Tibial nerve (tissue), 4 donors: ENCODE measurements at places on chromosomes 7 and 10.
A peak's percentile ranks its signal among the peaks of the same experiment; 100 is the strongest.

- DNase-seq = no peak
Measured at GRCh38 chr10:80492848-80493521, 38.9 kb downstream of the TSPAN14 start.

DNA sequence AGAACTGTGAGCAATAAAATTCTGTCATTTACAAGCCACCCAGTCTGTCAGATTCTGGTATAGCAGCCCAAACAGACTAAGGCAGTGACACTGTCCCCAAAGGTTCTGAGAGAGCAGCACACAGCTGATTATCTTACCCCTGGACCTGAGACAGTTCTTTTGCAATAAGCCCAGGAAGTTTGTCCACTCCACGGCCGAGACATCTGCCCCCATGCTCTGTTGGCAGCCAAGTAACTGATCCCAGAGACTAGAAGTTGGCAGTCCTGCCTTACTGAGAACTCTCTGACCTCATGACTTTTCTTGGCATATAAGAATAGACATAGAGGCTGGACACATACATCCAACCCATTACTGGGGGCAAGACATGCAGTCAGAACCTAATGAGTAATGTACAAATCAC, 243.0 kb upstream of the GRB10 start:
- no peak for DNase-seq

GRCh38 chr10:65911151-65911835, 1014.5 kb upstream of the LRRTM3 start:
- DNase-seq = no peak

DNA sequence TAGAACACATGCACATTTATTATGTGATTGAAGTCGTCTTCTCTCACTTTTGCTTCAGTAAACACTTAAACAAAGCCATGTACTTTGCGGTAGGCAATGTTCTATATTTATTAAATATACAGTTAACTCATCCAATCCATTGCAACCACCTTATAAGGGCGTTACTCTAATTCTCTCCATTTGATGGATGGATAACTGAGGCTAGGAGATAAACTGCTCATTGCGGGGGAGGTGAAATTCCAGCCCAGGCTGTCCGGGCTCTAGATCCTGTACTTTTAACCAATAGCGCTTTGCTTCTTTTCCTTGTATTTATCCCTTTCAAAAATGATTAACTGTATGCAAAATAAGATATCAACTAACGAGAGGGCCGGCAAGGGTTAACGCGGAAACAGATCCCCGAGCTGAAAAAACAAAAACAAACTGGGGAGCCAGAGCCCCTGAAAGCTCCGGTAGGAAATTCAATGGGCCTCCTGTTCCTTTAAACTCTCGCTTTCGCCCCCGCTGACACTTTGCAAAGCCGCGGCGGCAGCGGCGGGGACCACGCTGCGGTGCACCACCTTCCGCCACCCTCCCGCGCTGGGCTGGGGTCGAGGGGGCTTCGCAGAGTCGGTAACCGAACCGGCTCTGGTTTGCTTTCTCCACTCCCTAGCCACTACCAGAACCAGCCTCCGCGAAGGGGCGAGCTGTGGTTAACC, 1.0 kb upstream of the PLXDC2 start:
- no peak for DNase-seq

DNA sequence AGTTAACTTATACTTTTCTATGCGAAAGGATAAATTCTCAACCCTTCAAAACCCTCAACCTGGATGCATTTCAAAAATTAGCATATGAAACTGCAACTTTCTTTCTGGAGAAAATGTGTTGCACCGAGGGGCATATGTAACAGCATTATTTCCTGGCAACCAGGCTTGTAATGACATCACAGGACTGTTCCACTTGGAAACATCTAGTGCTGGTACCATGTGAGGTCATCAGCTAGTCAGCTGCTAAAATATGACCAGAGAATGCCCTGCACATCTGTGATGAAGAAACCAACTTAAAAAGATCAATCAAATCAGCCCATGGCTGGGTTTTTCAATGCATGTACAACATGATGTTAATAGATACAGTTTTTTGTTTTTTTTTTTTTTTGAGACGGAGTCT, 40.0 kb downstream of the FGFR2 start:
- DNase-seq = no peak

GRCh38 chr7:50595491-50596102, 30.4 kb upstream of the DDC start:
- peak; percentile 19 for DNase-seq

DNA sequence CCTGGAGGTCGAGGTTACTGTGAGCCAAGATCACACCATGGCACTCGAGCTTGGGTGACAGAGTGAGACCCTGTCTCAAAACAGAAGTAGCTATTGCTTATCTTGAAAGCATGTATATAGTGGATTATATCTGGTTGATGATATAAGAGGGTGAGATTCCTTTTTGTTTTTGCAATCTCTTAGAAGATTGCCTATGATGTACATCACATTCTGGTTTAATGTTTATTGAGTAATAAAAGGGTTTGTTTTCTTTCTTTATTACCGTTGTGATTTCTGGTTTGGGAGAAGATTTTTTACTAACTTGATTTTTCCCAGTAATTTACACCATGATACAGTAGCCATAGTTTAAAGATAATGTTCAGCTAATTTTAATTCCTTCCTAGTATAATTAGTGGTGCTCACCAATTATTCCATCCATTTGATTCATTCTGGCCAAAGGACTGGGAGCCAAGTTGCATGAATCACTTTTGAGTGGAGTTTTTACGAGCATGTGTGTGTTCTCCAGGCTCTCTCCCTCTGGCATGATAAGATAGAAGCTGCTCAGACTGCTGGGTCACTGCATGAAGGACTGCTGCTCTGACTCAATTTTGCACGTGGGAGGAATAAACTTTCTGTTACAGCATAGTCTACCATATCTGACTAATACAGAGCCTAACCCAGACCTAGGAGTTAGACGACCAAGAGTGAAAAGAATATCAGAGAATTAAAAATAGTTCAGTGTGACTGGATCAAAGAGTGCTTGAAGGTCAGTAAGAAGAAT, 13.5 kb upstream of the TSPAN13 start:
- no peak for DNase-seq

DNA sequence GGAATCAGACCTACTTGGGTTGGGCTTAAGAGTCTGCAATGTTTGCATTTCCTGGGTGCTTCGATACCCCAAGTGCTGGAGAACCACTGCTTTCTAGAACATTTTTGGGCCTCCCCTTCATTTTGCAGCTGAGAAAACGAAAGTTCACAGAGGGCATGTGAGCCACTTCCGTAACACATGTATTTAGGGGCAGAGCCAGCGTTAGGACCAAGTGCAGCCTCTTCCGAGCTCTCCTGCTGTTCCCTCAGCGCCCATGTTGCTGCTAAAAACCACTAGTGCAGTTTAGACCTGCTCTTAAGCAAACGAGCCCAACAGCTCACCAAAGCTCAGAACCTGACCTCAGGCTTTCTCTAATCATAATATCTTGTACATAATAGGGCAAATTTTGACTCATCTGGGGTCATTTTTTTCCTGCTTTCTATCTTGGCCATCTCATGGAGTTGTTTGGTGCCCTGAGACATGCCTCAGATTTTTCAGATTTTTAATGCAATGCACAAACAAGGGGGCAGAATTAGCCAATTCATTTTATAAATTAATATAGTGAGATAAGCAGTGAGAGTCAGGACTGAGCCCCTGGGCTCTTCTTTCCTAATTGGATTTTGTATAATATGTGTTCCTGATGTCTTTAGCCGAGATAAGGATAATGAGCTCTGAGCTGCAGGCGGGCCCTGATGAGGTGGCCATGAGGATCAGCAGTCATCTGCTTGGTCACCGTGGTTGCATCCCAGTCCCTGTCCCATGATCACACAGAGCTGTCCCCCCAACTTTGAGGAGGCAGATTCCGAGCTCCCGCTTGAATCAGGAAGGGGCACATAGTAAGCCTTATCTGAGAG, 12.9 kb downstream of the BAG3 start:
- no peak for DNase-seq

DNA sequence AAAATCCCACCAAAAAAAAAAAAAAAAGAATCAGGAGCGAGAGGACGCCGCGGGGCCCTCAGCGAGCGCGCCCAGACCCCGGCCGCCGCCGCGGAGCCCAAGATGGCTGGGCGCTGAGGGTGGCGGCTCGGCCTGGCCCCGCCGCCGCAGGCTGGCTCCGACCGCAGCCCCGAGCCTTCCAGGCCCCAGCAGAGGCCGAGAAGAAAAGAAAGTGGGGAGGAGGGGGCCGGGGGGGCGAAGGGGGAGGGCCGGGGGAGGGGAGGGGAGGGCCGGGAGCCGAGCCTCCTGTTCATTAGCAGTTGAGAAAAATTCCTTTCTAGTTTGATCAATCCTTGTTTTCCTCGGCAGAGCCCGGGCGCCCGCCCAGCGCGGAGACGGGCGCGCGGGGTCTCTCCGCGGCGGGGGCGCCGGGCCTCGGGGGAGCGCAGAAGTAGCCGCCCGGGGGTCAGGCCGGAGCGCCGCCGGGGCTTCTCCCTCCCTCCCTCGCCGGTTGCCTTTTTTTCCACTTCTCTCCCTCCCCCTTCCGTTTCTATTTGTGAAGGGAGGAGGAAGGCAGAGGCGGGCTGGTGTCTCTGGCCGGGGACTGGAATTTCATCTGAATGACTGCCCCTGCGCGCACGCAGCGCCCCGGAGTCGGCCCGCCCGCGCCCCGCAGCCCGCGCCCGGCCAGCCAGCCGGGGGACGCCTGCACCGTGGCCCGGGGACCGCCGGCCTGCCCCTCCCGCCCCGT, 778 bp upstream of the TRIM8 start:
- peak; percentile 48 for DNase-seq

- DNase-seq = no peak
Measured at GRCh38 chr7:96789914-96790313, 80.3 kb upstream of the SEM1 start.

- no peak for DNase-seq
Measured at GRCh38 chr7:111541067-111541466, 21.2 kb downstream of the IMMP2L start.

DNA sequence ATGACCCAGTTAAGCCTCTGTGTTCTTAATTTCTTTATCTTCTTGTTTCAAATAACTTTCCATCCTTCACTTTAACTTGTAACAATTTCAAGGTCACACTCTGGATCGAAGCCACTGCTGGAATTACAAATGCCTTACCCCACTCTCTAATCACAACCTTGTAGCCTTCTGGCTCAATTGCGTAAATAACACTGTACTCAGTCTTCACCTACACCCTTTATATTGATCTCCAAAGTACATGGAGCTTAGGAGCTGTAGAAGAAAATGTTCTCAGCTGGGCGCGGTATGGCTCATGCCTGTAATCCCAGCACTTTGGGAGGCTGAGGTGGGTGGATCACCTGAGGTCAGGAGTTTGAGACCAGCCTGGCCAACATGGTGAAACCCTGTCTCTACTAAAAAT, 164.3 kb upstream of the NPSR1 start:
- no peak for DNase-seq

DNA sequence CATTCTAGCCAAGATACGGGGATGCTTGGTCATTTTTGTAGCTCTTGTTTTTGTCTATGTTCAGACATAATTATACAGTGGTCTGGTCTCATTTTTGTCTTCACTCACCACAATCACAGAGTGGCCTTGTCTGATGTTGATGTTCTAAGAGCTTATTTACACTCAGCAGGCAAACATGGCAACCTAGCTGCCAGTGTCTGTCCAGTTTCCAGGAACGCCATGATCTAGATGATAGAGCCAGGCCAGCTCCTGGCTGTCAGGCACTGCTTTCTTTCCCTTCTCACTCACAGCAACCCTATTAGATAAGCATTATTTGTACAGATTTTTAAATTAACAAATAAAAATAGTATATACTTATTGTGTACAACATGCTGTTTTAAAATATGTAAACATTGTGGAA, 98.6 kb upstream of the PHF14 start:
- no peak for DNase-seq

DNA sequence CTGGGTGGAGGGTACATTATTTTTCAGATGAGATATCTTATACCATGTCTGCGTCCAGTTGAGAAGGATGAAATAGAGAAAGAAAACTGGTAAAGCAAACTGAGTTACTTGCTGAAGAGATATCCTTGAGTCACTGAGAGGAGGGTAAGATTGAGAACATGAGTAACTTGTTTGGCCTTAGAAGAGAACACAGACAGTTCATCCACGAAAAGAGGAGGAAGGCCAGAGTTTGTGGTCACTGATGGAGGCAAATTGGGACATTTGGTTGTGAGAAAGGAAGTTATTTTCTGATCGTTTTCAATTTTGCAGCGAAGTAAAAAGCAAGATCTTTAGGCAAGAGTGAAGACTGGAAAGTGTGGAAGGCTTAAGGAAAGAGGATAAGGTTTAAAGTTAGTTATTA, 15.6 kb downstream of the MBL2 start:
- no peak for DNase-seq

GRCh38 chr7:130943336-130943901, 209.4 kb upstream of the KLF14 start:
- DNase-seq = no peak

- DNase-seq = no peak
Measured at GRCh38 chr7:117997862-117998825, 124.9 kb upstream of the CTTNBP2 start.

- no peak for DNase-seq
Measured at GRCh38 chr10:3040069-3040468, 27.3 kb upstream of the PFKP start.

DNA sequence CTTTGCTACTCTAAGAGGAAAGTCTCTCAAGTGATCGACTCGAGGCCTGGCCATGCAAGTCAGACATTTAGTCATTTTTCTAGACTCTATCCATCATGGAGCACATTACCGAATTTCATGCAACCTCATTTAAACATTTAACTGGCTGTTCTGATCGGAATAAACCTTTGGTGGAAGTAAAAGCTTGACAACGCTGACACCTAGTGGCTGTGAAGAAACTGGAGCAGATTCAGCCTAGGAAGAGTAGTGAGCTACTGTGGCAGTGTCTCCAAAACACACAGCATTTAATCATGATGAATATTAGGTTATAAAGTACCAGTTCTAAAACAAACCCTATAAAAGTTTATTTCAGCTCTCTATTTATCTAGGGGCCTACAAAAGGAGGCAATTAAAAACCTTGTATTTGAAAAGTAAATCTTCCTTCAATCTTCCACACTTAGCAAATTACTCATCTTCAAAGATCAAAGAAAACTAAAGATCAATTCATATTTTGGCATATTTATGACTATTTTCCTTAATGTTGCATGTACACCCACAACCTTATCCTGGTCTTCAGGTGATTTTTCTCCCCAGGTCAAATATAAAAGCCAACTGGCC, 175.0 kb downstream of the CTNNA3 start:
- peak; percentile 19 for DNase-seq

GRCh38 chr10:90860790-90861189, 3.0 kb upstream of the HTR7 start:
- no peak for DNase-seq

DNA sequence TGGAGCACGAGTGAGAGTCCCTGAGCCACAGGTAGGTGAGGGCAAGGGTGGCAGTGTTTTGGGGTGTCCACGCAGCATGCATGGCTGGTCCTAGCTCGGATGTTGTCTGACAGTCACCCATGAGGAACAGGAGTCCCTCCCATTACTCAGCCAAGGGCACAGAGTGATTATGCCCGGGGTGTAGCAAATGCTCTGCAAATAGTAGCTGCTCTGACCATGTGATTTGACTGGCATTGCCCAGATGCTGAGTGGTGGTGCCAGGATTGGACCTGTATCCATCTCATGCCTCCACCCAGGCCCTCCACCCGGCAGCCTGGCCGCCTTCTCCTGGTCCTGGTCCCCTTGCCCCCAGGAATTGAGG, 150.8 kb downstream of the GRK5 start:
- no peak for DNase-seq

- DNase-seq = no peak
Measured at GRCh38 chr7:97659363-97660045, 72.4 kb upstream of the TAC1 start.
